Breast epithelium (tissue), 4 donors: ENCODE measurements at places on chromosomes 13 and 19. TPM values are rescaled to one million over a fixed set of nuclear protein-coding genes. Genes with fewer than 3 reads are reported as not detected.

ERICH4 gene
- total RNA-seq = not detected

CGB1 gene
- not detected for total RNA-seq

COPE gene
- 204 TPM for total RNA-seq

LHB gene
- total RNA-seq = not detected

SMAD9 gene
- 5.9 TPM for total RNA-seq

CAB39L gene
- 40.0 TPM for total RNA-seq

SIGLEC12 gene
- total RNA-seq = not detected

TMEM255B gene
- total RNA-seq = 11.8 TPM

TTC9B gene
- 0.29 TPM for total RNA-seq

GRCh38 chr13:102510072-102510471 lies 86.7 kb upstream of the TPP2 start:
- no peak for DNase-seq

DNA sequence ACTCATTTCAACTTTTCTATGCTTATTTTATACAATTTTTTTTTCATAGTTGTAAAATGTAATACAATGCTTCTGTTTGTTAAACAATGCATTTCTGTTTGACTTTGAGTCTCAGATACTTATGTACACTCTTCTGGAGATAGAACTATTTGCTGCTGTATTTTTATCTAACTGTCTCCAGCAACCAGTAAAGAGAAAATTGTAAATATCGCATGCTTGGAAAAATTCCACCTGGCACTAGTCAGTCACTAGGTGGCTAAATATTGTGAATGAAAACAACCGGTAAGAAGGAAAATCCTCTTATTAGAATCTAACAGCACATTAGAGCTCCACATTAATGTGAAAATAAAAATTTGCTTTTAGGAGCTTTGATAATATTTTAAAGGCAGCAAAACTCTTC lies 876.5 kb downstream of the PCDH9 start:
- DNase-seq = no peak

- DNase-seq = no peak
Measured at GRCh38 chr13:98992355-98992754, 14.5 kb upstream of the DOCK9 start.

DNA sequence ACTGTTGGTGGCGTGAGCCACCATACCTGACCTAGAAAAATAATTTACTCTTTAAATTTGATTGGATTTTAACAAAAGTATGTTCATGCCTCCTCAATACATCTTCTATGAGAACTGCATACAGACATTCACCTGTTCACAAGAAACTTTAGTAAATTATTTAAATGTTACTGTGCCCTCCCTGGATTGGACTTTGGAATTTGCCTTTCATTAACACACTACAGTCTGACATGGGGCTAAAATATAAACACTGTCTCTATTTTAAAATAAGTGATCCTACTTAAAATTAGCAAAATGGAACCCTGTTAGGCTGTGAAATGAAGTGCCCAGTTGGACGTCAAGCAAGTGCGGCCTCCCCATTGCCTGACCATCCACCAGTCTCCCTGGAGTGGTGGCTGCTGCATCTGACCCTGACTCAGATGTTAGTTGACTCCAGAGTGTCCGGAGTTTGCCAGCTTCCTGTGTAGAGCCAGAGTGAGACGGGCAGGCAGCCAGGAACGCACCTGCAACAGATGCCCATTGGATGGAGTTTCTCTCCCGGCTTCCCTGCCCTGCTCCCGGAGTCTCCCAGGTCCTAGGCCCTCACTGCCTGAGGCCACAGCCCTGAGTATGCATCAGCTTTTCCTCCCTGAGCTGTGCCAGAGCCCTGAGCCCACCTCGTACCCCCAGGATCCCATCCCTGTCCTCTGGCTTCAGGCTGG lies 45.9 kb upstream of the ATP11A start:
- peak; percentile 31 for DNase-seq
